ENCODE measurements at places on chromosomes 4 and X. TPM values are rescaled to one million over a fixed set of nuclear protein-coding genes. Genes with fewer than 3 reads are reported as not detected.

- peak; percentile 80 for DNase-seq
Measured at GRCh38 chr4:38765382-38765781, 17.4 kb downstream of the TLR10 start.

ARHGAP36 gene
- total RNA-seq, result not detected

DNA sequence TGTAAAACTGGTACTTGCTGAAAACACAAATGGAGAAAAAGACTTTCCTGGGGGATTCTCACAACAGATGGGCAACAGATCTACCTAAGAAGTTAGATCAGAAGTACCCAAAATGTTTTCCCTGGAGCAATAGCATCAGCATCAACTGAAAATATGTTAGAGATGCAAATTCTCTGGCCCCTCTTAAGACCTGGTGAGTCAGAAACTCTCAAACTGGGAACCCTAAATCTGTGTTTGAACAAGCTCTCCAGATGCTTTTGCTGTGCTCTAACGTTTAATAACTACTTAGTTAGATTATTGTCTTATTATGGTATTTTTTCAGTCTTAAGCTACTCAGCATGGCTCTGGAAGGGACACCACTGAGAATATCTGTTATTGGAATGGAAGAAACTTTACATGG, 55.2 kb upstream of the TRPC3 start:
- DNase-seq, result peak; percentile 63

- DNase-seq, result peak; percentile 43
Measured at GRCh38 chrX:38220415-38221390, at the start of gene SRPX. Gene SRPX, minus strand, starts transcription at chrX:38220871. Its CDS starts 79 bp downstream, at chrX:38220792.

DNA sequence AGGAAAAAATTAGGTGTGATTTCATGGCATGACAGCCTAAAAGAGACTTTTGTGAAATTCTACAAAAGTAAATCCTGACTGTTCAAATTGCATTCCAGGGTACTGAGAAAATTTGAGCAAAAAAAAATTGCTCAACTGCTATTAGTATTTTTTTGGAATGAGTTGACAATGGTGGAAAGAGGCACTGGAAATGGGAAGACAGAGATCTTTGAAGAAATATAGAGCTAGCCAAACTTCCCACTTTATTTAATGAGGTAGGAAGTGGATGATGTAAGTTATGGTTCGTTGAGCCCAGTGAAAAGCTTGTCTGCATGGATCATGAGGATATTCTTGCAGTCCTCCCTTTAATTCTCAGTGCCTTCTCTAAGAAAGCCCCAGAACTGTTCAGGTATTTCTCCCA, 183.8 kb downstream of the PTTG2 start:
- DNase-seq, result peak; percentile 37

- DNase-seq, result peak; percentile 71
Measured at GRCh38 chr4:146521541-146522097, at the start of gene SLC10A7. Gene SLC10A7, minus strand, starts transcription at chr4:146521940. Its CDS starts 223 bp downstream, at chr4:146521717.

- peak; percentile 52 for DNase-seq
Measured at GRCh38 chrX:65522739-65523372, 11.7 kb downstream of the LAS1L start.

CENPVL1 gene
- not detected for total RNA-seq

CHRDL1 gene
- total RNA-seq, result 0.36 TPM

DNA sequence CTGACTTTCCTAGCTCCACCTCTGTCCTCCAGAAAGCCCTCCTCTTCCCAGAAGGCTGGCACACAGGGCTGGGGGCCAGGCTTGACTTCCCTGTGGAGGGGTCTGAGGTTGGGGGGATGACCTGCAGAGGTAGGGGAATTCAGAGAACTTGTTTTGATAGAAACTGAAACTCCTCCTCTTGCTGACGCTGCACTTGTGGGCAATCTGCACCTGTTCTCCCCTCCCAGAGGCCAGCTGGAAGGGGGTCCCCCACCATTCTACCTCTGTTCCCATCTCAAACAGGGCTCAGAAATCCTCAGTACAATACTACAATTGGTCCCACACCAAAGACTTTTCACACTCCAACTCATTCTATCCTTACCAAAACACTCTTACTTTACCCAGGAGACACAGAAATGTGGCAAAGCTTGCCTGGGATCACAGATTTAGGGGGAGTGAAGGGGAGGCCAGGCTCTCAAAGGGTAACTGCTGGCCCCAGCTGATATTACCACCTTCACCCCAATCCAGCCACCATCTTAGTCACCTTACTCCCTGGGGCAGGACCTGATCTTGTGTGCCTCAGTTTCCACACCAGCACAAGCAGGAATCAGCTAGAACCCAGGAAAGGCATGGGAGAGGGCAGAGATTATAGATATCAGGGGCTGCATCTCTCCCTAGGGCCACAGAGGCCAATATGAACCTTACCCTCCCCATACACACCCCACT, 18.5 kb downstream of the OTUD5 start:
- DNase-seq, result no peak

HSFX1 gene
- total RNA-seq, result under 0.01 TPM

EMCN gene
- not detected for total RNA-seq

HUWE1 gene
- total RNA-seq, result 52.8 TPM

P2RY10 gene
- total RNA-seq, result not detected

GRCh38 chr4:126358041-126358440, 1043.3 kb downstream of the FAT4 start:
- no peak for DNase-seq

DNA sequence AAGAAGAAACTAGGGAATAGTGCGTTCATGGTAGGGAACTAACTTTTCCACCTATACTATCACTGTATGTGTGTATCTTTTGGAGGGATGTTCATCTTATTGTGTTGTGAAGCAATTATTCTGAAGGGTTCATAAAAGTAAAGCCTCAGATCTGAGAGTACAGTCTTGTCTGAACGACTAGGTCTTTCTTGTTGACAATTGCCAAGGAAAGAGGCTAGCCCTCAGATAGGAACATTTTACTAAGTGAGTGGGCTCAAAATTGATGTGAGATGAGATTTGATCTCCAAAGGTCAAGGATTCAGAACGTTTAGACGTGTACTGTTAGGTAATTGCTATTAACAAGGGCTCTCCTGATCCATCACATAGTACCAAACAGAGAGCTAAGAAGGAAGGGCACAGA, 15.2 kb upstream of the CNOT6L start:
- no peak for DNase-seq

BTK gene
- not detected for total RNA-seq

Data from IMR-90 (cell line).